Prostate gland (tissue), 2 donors: ENCODE measurements at places on chromosomes 3 and 15. TPM values are rescaled to one million over a fixed set of nuclear protein-coding genes. Genes with fewer than 3 reads are reported as not detected.
A peak's percentile ranks its signal among the peaks of the same experiment; 100 is the strongest.

GRCh38 chr3:51280176-51280575 lies 104.9 kb upstream of the MANF start:
- no peak for DNase-seq
- no peak overlapping the region for H3K27ac ChIP-seq
- H3K27me3 ChIP-seq: no peaks in the 10 kb centered on the region
- H3K4me3 ChIP-seq: no peak overlapping the region
- H3K36me3 ChIP-seq: no peaks in the 10 kb centered on the region
- no peaks in the 10 kb centered on the region for H3K4me1 ChIP-seq

- H3K27ac ChIP-seq: no peak overlapping the region
- no peak for DNase-seq
- H3K4me3 ChIP-seq: no peak overlapping the region
- no peaks in the 10 kb centered on the region for H3K27me3 ChIP-seq
- no peaks in the 10 kb centered on the region for H3K36me3 ChIP-seq
- H3K4me1 ChIP-seq: no peaks in the 10 kb centered on the region
These were observed 10.3 kb downstream of the RHOV start for GRCh38 chr15:40863660-40864270.

DNA sequence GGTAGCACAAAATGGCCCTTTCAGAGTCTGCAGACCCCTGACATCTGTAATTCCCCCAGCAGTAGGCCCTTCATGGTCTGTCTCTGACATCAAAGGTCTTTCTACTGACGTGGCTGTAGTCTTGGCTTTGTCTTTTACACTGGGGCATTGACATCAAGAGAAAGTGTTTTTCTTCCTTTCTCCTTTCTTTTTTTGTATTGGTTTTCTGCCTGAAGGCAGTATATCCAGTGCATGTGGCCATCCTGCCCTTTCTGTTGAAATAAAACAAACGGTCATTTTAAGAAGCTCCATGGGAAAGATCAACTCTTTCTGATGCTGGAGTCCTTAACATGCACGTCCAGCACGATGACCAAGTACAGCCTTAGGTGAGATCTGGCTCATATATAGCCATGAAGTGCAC lies 106.8 kb upstream of the SAMMSON start:
- no peaks in the 10 kb centered on the region for H3K36me3 ChIP-seq
- H3K27ac ChIP-seq: no peak overlapping the region
- H3K4me1 ChIP-seq: no peaks in the 10 kb centered on the region

DNA sequence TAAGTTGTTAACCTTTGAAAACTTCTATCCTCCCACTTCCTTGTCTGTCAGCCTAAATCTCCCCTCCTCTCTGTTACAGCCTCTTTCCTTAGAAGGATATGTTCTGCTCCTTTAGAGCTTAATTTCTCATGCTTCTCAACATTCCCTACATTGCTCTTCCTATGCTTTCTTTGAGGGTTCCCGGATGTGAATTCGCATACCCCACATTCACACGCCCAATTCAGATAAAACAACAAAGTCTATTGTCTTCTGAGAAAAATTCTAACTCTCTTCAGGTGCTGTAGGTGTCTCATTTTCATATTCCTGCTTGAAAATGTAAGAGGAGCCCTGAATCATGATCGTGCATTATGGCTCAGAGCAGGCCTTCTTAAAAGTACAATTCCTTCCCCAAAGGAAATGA lies 171.8 kb upstream of the DPH6 start:
- no peak for DNase-seq
- H3K4me3 ChIP-seq: no peak overlapping the region
- no peak overlapping the region for H3K27ac ChIP-seq
- no peaks in the 10 kb centered on the region for H3K27me3 ChIP-seq
- H3K36me3 ChIP-seq: no peaks in the 10 kb centered on the region

DNA sequence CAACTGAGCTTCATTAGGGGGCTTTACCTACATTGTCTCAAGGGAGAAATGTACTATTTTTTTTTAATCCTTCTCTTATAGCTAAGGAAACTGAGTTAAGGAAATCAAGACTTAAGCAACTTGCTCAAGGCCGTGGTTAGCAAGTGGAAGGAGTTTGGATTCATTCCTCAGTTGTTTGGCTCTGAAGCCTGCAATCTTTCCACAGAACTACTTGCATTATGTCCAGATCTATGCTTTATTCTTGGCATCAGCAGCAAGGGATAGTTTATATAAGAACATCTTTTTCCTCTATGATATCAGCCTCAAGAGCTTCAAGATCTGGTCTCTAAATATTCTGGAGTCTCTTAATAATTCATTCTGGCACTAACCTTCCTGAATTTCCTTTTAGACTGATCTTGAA lies 182.4 kb downstream of the SV2B start:
- H3K36me3 ChIP-seq: no peaks in the 10 kb centered on the region
- no peak overlapping the region for H3K27ac ChIP-seq
- H3K4me1 ChIP-seq: no peaks in the 10 kb centered on the region
- no peak overlapping the region for H3K4me3 ChIP-seq
- DNase-seq: no peak

- no peak overlapping the region for H3K4me3 ChIP-seq
- no peak overlapping the region for H3K27ac ChIP-seq
- H3K4me1 ChIP-seq: no peaks in the 10 kb centered on the region
- H3K27me3 ChIP-seq: no peaks in the 10 kb centered on the region
- peak; percentile 25 for DNase-seq
These were observed 32.2 kb downstream of the IL20RB start for GRCh38 chr3:136989781-136990524.

DNA sequence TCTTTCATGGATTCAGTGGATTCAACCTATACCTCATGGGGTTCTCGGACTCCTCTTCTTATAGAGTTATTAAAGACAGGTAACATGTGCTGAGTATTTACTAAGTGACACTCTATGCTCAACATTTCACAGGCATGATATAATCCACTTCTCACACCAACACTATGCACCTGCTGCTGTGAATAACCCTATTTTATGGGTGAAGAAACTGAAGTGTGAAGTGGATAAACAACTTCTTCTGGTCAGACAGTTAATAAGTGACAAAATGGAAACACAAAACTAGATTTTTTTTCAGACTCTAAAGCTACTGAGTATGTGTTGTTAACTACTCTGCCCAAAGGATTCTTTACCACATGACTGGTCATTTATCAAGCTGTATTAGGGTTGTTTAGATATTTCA lies 403.5 kb downstream of the DIPK2A start:
- no peak overlapping the region for H3K27ac ChIP-seq
- no peak overlapping the region for H3K4me3 ChIP-seq
- DNase-seq: no peak
- H3K4me1 ChIP-seq: no peaks in the 10 kb centered on the region

DNA sequence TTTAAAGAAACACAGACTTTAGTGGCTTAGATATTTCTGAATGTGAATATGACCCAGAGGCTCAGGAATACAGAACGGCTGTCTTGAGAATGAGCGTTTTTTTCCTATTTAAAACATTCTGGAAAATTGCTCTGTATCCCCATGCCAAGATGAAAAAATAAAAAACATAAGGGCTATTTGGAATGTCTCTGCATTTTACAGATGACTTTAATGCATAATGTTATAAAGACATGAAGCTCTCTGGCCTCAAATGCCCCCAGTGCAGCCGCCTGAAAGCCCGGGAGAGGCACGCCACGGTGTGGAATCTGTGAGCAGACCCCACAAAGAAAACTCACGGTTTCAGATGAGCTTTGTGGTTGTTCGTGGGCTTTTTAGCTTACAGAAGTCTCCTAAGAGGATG lies 322.5 kb upstream of the ICE2 start:
- no peaks in the 10 kb centered on the region for H3K27me3 ChIP-seq
- H3K4me1 ChIP-seq: no peaks in the 10 kb centered on the region
- H3K36me3 ChIP-seq: no peaks in the 10 kb centered on the region
- no peak overlapping the region for H3K4me3 ChIP-seq
- DNase-seq: no peak

- H3K27ac ChIP-seq: no peak overlapping the region
- H3K27me3 ChIP-seq: no peaks in the 10 kb centered on the region
- H3K4me3 ChIP-seq: no peak overlapping the region
- DNase-seq: no peak
These were observed 409.9 kb upstream of the ALCAM start for GRCh38 chr3:104956620-104957345.

GRCh38 chr3:133490468-133491351 lies 82.8 kb upstream of the CDV3 start:
- DNase-seq: no peak
- no peaks in the 10 kb centered on the region for H3K36me3 ChIP-seq
- no peaks in the 10 kb centered on the region for H3K27me3 ChIP-seq
- H3K4me3 ChIP-seq: no peak overlapping the region

Gene ARGFX
- not detected for total RNA-seq

Gene HYAL3
- total RNA-seq: 10.7 TPM

Gene SPCS1
- 296 TPM for total RNA-seq

Gene GPR176
- total RNA-seq: 26.2 TPM
